ENCODE measurements at places on chromosomes 4 and X.

DNA sequence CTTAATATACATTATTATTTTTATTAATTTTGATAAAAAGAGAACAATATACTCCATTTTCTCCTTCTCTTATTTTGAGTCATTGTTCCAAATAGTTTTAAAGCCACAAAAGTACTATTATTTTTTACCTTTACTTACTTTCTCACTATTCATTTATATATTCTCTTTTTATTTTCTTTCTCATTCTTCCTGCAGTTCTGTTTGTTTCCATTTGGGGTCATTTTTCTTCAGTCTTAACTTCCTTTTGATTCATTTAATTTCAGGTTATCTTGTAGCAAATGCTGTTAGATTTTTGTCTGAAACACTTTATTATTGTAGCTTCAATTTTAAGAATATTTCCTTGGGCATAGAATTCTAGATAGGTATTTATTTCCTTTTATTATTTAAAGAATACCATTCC is 438.6 kb upstream of the EPHA5 start:
- DNase-seq = no peak

DNA sequence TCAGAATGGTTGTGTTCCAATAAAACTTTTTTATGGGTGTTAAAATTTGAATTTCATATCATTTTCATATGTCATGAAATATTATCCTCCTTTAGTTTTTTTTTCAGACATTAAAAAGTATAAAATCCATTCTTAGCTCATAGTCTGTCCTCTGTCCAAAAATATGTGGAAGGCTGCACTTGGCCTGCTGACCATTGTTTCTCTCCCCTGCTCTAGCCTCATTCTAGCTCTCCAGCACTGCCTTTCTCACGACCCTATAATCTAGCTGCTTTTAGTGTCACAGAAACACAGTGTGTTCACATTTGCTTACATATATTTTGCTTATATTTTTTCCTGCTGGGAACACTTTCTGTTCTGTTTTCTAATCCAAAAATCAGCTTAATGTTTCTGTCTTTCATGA is 165.0 kb upstream of the ANK2 start:
- no peak for DNase-seq

GRCh38 chr4:185782523-185782922 is 29.5 kb downstream of the SORBS2 start:
- no peak for DNase-seq

GRCh38 chr4:166377578-166377977 is 504.5 kb downstream of the TLL1 start:
- no peak for DNase-seq

DNA sequence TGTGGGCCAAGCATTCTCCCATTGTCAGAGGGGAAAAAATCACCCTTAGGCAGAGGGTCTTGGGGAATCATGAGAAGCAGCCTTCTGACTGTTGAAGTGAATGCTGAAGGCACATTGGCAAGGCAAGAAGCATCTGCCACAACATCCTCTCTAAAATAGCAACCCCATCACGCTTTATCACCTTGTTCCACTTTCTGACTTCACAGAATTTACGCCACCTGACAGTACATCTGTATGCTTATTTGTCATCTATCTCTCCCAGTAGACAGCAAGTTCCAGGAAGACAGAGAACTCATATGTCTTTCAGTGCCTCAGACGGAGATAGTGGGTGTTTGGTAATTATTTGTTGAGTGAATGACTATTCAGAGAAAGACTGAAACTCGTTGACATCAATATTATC is 68.4 kb upstream of the SCML1 start:
- DNase-seq = no peak

DNA sequence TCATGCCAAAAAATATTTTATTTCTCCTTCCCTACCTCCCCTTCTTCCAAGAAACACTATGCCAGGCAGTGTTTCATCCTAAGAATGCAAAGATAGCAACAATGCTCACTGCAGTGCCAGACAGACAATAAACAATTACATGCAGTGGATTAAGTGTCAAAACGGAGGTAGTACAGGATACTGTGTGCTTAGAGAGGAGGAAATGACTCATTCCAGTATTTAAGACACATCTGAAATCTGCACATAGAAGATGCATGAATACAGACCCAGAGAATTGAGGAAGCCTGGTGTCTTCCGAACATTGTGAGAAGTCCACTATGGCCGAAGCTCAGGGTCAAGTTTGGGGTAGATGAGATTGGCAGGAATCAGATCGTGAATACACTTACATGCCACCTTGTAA is 326.4 kb downstream of the PPP3CA start:
- no peak for DNase-seq

GRCh38 chr4:121776610-121777401 is 11.8 kb upstream of the SMIM43 start:
- no peak for DNase-seq

- DNase-seq = no peak
Measured at GRCh38 chr4:138393886-138394610, 151.9 kb upstream of the SLC7A11 start.

- DNase-seq = no peak
Measured at GRCh38 chr4:36133658-36134057, 110.7 kb downstream of the ARAP2 start.

- DNase-seq = no peak
Measured at GRCh38 chrX:12974305-12974795, 560 bp upstream of the TMSB4X start.

- no peak for DNase-seq
Measured at GRCh38 chrX:130336531-130336930, 3.2 kb upstream of the SLC25A14 start.

DNA sequence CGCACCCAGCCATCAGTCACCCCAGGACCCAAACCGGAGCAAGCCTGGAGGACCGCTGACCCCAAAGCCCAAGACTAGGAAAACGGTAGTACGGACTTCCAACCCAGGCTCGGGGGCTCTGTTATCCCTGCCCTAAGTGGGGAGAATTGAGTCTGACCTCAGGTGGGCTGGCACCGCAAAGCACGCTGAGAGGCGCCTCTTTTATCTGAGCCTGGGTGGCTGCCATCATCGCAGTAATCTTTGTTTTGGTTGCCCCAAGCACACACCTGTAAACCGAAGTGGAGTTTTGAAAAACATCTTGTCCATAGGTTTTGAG is 894 bp upstream of the SH3RF1 start:
- DNase-seq = no peak

DNA sequence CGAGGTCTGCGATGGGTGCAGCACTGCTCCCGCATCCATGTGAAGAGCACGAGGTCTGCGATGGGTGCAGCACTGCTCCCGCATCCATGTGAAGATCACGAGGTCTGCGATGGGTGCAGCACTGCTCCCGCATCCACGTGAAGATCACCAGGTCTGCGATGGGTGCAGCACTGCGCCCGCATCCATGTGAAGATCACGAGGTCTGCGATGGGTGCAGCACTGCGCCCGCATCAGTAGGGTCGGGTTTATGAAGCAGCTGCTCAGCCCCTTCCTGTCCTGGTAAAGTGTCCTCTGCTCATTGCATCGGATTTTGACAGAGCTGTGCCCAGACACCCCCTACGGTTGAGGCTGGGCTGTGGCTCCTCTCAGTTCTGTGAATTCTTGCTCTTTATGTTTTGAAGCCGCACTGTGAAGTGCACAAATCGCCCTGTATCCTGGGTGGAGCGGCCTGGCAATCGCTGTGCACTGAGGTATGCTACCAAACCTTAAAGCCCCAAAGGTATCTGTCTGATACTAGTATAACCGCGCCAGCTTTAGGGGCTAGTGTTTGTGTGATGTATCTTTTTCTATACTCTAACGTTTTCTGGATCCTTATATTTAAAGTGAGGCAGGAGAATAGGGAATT is 98.7 kb downstream of the CPZ start:
- no peak for DNase-seq

Data from GM12892 (cell line).